HFFc6 (cell line): ENCODE measurements at places on chromosomes 5 and 9.

DNA sequence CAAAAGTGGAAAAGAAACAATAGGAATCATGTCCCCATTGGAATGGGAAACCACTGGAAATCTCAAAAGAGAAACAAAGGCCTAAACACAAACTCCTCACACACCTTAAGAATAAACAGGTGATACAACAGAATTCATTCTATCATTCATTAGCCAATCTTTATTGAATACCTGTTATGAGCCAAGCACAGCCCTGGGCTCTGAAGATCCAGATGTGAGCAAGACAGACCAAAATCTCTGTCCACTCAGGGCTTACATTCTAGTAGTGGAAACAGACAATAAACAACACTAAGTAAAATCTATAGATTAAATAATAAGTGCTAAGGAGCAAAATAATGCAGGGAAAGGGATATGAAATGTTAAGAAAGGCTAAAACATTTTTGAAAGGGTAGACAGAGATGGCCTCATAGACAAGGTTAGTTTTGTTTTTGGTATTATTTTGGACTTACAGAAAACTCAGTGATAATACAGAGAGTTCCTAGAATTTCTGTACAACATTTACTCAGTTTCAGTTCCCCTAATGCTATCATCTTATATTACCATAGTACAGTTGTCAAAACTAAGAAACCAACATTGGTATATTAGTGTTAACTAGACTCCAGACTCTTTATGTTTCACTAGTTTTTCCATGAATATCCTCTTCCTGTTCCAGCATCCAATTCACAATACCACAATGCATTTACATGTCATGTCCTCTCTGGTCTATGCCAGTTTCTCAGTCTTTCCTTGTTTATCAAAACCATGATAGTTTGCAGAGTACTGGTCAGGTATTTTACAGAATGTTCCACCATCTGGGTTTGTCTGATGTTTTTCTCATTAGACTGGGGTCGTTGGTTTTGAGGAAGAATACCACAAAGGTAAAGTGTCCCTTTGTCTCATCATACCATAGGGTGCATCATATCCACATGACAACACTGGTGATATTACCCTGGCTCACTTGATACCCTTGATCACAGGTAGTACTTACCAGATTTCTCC, 103.7 kb downstream of the SIL1 start:
- no peak for DNase-seq

DNA sequence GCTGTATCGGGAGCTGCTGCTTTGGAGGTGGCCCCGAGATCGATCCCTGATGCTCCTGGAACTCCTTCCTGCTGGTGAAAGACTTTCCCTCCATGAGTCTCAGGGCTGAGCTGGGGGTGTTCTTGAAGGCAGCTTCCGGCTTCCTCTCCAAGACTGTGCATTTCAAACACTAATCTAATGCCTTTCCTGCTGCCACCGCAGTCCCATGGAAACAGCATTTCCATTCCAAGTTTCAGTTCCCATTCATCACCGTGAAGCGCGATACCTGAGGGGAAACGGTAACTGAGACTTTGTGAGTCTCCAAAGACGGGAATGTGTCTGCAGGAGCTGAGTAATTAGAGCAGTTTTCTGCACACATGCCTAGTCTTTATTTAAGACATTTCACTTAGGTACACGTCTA, 230.1 kb downstream of the PAX5 start:
- no peak for DNase-seq

- DNase-seq = no peak
Observed at GRCh38 chr9:7115606-7116005, 357.8 kb downstream of the KDM4C start.

DNA sequence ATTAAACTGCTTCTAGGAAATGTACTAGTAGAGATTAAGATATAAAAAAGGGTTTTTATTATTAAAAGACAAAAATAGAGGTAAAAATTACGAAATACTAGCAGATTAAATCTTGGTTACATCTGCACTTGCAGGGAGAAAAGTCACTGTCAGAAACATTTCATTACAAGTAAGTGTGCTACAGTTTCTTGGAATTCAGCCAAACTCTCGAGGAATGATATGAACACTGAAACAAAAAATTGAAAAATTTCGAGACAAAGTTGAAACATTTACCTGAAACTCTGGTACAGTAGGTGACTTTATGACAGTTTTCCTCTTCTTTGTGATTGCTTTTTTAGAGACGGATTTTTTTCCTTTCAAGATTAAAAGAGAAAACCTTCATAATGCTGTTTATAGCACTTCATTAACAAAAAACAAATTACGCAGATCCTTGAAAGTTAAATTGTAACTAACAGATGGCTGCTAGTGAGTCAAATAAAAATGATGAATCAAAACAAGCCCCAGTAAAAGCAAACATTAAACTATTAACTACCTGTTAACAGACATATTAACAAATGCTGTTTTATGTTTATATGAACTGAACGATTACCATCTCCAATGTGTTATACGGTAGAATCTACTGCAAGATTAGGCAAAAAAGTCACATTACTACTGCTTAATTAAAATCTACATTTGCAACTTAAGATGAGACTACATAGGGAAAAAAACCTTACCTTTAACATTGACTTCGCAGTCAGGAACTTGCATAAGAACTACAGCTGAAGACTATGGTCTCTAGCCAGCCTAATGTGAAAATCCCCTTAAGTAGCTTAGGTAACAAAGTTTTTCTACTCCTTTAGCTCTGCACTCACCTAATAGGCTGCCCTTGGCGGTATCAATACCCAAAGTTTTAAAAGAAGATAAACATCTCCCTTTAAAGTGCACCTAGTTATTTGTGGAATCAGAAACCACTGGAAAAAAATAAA, 61.4 kb downstream of the RANBP6 start:
- DNase-seq = no peak

GRCh38 chr5:173751266-173751600, 134.8 kb upstream of the BOD1 start:
- no peak for DNase-seq

- no peak for DNase-seq
Observed at GRCh38 chr5:78204241-78204640, 90.3 kb downstream of the AP3B1 start.

GRCh38 chr9:115015018-115015635, 84.7 kb upstream of the TNFSF8 start:
- peak; percentile 40 for DNase-seq

DNA sequence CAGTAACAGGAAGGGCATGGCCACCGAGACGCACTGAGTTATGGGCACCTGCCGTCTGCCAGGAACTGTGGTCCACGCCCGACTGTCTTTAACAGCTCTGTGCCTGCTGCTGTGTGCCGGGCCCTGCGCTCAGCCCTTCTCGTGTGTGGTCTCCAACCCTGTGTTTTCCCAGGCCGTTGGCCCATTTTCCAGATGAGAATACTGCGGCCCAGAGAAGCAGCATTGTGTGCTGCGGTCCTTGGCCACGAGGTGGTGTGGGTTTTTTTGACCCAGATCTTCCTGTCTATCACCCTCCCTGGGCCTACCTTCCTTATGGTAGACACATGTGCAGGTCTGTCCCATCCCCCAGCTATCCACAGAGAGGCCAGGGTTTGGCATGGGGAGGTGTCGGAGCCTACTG, 47.0 kb downstream of the RXRA start:
- no peak for DNase-seq

DNA sequence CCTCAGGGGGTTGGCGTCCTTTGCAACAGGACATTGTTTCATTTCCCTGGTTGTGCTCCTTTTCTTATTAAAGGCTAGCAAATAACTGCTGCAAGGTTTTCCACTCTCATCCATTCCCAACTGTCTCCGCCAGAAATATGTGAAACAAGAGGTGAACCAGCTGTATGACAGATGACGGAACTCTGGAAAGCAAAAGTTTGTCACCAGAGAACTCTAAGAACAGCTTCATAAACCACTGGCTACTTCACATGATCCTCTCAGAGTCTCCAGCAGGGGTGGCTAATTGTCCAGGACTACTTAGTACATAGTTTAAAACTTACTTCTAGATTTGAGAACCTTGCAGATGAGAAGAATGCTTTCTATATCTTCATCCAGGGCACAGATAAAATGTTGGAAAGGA, 195.9 kb upstream of the RAD23B start:
- DNase-seq = no peak

GRCh38 chr5:148732692-148733091, 78.4 kb upstream of the HTR4 start:
- DNase-seq = no peak

DNA sequence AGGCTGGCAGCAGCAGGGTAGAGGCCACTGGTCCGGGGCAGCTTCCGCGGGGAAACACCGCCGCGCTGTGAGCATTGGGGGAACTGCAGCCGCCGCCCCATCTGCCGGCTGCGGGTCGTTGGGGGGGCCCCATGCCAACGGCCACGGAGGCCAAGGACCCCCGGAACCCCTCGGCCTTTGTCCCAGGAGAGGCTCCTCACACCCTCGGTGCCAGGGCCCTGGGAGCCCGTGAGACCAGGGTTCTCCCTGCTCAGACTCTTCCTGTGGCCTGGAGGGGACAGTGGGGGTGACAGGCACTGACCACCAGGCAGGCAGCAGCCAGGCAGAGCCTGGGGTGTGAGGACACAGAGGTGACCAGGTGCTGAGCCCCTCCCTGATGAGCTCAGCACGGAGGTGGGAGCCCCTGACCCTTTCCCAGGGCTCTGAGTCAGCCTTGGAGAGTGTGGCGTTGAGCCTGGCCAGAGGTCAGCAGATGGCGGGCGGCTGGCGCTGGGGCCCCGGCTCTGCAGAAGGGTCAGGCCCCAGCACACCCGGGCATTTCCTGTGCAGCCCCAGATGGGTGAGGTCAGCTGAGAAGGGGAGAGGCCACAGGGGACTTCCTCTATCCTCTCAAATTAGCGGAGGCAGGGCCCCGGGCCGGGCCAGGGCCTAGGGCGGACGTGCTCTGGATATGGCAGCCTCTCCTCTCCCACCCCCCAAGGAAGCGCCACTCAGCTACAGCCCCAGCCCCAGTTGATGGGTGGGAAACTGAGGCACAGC, 17.9 kb upstream of the EGFL7 start:
- peak; percentile 17 for DNase-seq

GRCh38 chr5:150999704-151000442, 20.5 kb upstream of the GPX3 start:
- no peak for DNase-seq

DNA sequence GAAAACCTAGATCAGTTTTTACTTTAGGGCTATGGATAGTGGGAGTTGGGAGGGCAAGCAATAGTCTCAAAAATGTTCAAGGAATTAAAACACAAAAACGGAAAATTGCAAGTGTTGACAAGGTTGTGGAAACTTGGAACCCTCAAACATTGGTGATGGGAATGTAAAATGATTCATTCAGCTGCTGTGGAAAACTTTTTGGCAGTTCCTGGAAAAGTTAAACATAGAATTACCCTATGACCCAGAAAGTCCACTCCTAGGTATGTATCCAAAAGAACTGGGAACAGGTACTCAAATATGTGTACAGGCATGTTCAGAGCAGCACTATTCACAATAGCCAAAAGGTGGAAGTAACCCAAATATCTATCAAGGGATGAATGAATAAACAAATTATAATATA, 1.2 kb upstream of the MSANTD3 start:
- DNase-seq = no peak

- no peak for DNase-seq
Observed at GRCh38 chr5:157271740-157272271, 5.9 kb downstream of the CYFIP2 start.

DNA sequence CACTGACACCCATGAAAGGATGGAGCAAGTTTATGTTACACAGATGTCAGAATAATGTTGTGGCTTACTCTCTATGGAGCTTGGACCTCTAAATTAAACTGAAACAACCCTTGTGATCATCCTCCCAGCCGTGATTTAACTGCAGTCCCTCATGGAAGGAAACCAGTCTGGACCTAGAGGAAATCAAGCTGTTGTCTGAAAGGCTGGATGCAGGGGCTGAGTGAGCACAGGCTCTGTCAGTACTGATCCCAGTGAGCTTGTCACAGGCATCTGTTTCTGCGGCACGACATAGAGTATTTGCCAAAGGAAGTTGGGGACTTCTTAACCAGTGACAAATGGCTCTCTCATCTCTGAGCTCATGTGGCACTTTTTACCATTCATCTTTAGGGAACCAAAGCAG, 282.9 kb upstream of the MAP3K1 start:
- DNase-seq = no peak

GRCh38 chr9:99103901-99104458, 933 bp upstream of the TGFBR1 start:
- peak; percentile 24 for DNase-seq

- DNase-seq = no peak
Observed at GRCh38 chr5:38843665-38844064, 2.1 kb upstream of the OSMR start.

GRCh38 chr9:133374612-133375115, 1.2 kb downstream of the SURF4 start:
- peak; percentile 41 for DNase-seq

DNA sequence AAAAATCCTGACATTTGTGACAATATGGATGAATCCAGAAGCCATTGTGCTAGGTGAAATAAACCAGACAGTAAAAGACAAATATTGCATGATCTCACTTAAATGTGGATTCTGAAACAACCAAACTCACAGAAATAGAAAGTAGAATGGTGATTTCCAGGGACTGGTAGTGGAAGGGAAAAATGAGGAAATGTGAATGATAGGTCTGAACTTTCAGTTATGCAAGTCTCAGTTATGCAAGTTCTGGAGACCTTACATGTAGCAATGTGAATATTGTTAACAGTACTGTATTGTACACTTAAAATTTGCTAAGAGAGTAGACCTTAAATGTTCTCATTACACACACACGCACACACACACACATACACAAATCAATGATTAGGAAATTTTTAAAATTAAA, 84.9 kb downstream of the SLCO4C1 start:
- no peak for DNase-seq

DNA sequence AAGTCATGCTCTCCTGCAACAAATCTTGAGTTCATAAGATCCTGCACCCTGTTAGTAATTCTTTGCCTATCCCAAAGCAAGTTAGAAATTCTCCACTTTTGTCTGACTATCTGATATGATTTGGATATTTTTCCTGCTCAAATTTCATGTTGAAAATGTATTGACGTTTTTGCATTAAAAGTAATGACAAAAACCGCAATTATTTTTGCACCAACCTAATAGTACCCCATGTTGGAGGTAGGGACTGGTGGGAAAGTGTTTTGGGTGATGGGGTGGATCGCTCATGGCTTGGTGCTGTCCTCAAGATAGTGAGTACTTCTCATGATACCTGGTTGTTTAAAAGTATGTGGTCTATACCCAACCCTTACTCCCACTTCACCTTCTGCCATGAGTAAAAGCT, 713.4 kb downstream of the CDH18 start:
- no peak for DNase-seq

DNA sequence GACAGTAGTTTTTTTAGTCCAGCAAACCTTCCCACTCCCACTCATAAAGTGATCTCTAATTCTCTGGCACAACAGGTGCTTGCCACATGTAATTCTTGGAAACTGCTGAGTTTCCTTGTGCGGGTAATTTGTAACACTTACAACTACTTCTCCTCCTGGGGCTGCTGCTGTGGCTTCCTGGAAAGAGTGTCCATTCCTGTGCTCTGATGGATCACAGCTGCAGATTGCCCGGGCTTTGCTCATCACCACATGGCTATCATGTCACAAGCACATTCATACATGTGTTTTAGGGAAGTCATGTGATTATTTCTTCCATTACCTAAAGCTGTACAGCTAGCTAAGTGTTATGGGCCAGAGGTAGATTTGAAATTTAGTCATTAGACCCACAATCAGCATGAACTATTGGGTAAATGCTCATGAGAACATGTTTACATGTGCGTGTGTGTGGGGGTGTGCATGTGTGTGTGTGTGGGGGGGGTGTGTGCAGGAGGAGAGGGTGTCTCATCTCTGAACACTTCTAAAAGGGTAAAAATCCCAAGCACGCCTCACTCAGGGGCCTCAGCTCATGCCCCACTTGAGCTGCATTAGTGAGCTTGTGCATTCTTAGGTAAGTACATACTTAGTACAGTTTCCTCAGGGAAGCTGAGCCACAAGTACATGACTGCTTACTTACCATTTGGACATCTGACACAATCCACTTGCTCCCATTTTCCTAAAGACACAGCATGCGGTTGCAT, 118.1 kb upstream of the CCDC112 start:
- peak; percentile 86 for DNase-seq
